ENCODE measurements at places on chromosomes 2 and 18.

DNA sequence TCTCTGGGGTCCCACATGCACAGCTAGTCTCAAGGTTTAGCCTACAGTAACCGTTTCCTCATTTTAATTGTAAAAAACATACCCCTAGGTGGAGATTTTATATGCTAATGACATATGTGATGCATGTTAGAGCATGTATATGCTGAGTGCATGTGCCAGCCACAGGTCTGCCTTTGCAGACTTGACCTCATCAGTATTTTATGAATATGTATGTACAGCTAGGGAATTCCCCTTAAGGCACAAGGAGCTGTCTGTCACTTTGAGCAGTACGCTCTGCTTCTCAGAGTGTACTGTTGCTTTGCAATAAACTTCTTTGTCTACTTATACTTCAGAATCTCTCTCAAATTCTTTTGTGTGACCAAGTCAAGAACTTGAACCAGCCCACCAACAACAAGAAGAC lies 131.2 kb upstream of the ERBB4 start:
- no peak for DNase-seq

DNA sequence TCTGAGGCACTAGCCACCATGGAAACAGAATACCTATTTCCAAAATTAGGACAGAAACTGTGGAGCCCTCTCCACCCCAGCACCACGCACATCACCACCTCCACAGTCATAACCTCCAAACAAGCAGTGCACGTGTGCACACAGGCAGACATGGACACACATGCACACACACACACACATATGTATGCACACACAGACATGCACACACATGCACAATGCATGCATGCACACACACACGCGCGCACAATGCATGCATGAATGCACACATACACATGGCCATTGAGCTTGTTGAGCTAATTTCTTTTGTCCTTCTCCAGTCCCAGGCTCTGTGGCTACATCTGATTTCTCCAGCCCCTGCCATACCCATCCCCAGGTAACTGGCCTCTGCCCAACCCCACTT lies 161.6 kb upstream of the EPB41L3 start:
- DNase-seq, result no peak

DNA sequence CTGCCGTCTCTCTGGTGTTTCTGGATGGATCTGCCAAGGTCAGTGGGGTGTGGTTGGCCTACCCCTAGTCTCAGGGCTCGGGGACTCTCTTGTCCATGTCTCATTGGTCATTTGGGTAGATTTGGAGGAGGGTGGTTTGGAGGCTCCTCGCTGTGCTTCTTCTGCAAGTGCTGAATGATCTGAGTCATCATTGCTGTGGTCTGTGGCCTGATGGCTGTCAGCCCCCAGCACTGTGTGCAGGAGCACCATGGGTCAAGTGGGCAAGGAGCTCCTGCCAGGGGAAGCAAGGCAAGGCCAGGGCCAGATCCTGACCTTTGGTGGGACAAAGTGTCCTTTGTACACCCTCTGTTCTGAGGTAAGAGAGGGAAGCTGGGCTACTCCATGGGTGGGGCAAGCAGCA lies 221.8 kb downstream of the FHOD3 start:
- DNase-seq, result peak; percentile 68

GRCh38 chr2:182608181-182608845 lies 107.7 kb upstream of the DNAJC10 start:
- no peak for DNase-seq

DNA sequence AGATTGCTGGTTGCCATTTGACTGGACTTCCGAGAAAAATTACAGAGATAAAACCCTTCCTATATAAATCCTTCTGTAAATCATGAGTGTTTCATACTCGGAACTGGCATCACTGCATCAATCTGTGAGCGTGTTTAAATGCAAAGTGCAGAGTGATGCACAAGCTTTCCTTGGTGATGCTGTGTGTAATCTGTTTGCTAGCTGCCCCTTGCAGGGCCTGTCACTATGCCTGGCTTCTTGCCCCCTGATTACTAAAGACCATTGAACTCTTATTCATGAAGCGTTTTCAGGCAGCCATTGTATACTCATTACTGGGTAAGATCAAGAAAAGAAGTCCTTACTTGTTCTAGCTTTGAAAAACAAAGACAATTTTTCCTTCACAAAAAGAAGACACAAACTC lies 266.9 kb upstream of the FANCL start:
- DNase-seq, result no peak

GRCh38 chr2:137675584-137676327 lies 288.5 kb upstream of the HNMT start:
- no peak for DNase-seq

DNA sequence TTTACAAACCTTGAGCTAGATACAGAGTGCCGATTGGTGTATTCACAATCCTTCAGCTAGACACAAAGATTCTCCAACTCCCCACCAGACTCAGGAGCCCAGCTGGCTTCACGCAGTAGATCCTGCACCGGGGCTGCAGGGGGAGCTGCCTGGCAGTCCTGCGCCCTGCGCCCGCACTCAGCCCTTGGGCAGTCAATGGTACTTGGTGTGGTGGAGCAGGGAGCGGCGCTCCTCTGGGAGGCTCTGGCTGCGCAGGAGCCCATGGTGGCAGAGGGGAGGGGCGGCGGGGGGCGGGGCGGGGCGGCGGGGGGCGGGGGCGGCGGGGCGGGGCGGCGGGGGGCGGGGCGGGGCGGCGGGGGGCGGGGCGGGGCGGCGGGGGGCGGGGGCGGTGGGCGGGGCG lies 923.4 kb downstream of the SOCS6 start:
- DNase-seq, result no peak

- DNase-seq, result no peak
Observed at GRCh38 chr2:83587309-83587708, 871.8 kb downstream of the SUCLG1 start.

- DNase-seq, result no peak
Observed at GRCh38 chr2:54609647-54610046, 113.8 kb upstream of the EML6 start.

GRCh38 chr2:162731917-162732804 lies 106.4 kb downstream of the KCNH7 start:
- DNase-seq, result no peak

GRCh38 chr2:97953853-97954252 lies 41.9 kb downstream of the TMEM131 start:
- DNase-seq, result no peak

DNA sequence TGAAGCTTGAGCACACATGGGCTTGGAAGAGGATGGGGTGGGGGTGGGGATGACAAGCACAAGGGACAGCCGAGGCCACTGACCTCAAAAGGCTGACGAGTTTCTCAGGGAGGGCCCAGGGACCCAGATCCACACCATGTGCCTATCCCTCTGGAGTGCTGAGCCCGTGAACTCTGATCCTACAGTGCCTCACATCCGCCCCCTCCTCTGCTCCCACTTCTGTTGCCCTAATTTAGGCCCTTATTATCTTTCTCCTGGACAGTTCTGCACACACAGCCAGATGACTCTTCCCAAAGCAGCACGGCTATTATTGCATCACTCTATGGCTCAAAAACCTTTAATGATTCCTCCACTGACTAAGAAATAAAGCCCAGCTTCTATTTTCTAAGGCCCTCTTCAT lies 24.8 kb downstream of the CYRIA start:
- DNase-seq, result no peak

GRCh38 chr2:64105670-64106461 lies 38.4 kb downstream of the PELI1 start:
- peak; percentile 77 for DNase-seq

DNA sequence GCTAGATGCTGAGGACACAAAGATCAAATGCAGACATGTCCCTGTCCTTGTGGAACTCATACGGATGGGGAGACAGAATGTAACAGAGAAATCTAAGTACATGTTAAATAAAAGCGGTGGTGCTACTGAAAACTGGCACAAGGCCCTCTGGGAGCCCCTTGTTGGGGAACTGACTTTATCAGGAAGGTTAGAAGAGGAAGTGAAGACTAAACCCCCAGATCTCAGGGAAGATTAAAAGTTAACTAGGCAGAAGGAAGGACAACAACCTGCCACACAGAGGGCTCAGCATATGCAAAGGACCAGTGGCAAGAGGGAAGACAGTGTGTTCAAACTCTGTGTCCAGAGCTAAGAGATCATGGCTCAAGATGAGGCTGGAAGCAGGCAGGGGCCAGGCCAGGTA lies 4.8 kb downstream of the CACNB4 start:
- no peak for DNase-seq

DNA sequence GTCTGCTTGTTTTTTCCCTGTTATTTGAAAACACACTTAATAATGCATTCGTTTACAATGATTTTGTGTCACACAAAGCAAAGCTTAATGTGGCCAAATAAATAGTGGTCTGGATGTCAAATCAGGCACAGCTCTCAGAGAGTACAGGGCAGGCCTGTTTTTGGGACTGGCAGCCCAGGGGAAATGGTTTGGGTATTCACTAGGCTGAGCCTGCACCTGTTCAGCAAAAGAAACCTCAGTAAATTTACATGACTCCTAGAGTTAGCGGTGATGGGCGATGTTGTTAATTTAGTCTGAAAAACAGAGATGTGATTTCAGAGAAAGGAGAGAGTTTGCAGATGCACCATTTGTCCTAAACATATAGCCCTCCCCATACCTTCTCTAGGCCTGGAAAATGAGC lies 197.1 kb downstream of the ALK start:
- DNase-seq, result no peak

- DNase-seq, result no peak
Observed at GRCh38 chr18:25517881-25518715, 166.1 kb upstream of the ZNF521 start.
